ENCODE measurements at places on chromosomes 16 and 17.

- no peak for DNase-seq
These were observed 61.9 kb downstream of the ZFHX3 start for GRCh38 chr16:72985995-72986394.

- no peak for DNase-seq
These were observed 72.6 kb upstream of the CNEP1R1 start for GRCh38 chr16:49952386-49952785.

DNA sequence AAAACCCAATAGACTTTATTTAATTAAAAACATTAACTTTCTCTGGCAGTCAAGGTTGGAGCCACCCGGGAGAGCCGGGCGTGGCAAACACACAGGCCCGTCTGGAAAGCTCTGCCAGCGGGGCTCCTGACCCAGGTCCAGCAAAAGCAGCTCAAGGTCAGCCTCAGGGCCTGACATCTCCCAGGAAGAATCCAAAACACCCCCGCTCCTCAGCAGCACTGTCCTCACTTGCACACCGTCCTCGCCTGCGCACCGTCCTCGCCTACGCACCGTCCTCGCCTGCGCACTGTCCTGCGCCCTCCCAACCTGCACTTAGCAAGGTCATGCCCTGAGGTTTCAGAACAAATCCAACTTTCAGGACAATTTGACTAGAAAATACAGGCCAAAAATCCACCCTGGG, 31.4 kb upstream of the RPTOR start:
- no peak for DNase-seq

DNA sequence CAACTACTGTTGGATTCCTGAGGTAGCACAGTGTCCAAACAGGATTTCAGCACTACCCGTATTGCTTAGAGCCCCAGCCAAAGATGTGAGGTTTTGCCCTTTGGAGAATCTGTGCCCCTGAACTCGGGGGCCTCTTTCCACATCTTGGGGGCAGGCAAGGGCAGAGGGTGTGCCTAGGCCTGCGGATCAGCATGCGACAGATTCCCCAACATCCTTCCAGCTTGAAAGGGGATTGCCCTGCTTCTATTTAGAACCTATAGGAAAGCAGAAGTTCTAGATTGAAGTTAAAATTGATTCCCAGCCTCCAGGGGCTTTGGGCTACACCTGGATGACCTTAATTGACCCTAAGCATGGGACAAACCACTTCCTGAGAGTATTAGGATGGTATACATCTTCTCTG, 19.6 kb downstream of the NOD2 start:
- no peak for DNase-seq

- DNase-seq = no peak
These were observed 222.9 kb downstream of the PRKCA start for GRCh38 chr17:66525338-66525737.

GRCh38 chr17:36900160-36900512, 37.1 kb upstream of the LHX1 start:
- no peak for DNase-seq

DNA sequence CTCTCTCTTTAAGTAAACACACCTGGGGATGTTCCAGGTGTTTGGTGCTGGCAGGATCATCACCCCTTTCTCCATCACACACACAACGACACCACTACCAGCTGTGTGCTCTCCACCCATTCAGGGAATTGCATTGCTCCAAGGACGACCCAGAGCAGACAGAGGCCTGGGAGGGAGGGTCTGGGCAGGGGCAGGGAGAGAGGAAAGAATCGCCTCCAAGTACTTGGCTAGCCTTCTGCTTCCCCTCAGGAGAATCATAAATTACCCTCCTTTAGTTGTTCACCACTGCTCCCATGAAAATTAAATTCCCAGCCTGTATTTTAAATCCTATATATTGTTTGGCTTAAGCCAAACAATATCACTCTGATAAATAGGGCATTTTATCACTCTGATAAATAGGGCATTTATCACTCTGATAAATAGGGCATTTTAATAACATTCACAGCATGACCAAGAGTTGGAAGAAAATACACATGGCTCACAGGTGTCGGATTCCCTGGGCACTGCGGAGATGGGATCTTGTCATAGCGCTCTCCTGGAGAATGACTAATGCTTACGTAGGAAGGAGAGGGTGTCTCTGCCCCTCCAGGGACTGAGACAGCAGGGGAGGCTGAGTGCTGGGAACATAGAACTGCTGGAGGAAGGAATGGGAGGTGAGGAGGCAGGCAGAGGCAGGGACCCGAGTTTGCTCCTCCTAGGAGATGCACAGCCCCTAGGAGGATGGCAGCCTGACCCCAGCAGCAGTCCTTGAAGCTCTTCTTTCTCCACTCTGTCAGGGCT, 673.6 kb downstream of the HS3ST4 start:
- no peak for DNase-seq

DNA sequence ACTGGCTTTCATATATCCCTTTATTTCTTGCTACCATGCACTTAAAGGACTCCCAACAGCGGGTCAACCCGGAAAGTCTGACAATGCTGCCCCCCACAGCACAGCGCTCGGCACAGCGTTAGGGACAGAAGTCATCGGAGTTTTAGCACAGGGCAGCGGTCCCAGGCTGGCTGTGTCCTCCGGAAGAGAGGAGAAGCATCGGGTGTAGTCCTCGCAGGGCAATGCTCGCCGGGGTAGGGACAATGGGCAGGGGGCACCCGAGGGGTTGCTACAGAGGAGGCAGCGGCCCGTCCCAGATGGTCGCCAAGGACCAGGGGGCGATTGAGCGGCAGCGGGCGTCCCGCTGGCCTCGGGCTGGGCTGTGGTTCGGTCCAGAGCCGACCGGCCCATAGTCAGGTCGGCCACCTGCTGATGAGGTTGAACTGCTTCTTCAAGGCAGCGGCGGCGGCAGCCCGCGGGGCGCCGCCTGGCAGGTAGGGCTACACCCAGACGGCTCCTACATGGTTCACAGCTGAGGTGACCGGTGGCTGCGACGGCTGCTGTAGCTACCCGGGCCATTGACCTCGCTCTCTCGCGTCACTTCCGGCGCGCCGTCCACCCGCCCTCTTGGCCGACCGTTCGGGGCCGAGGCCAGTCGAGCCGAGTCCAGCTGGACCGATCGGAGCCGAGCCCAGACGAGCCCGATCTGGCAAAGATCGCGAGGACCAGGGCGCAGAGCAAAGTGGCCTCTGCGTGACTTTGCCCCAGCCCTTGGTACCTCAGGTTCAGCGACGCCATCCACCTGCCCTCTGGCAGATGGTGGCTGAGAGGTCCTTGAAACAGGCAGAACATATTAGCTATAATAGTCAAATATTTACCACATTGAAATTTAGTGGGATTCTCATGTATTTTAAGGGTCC, 4.7 kb upstream of the LCMT1 start:
- no peak for DNase-seq

GRCh38 chr17:80427366-80428282, 12.7 kb downstream of the ENDOV start:
- no peak for DNase-seq

GRCh38 chr17:307741-308507, 44.7 kb downstream of the RPH3AL start:
- no peak for DNase-seq

GRCh38 chr17:41695954-41696757, 7.5 kb downstream of the EIF1 start:
- peak; percentile 50 for DNase-seq

- no peak for DNase-seq
These were observed 17.3 kb downstream of the SOCS3 start for GRCh38 chr17:78342449-78343186.

GRCh38 chr16:19346335-19346922, 60.9 kb downstream of the CLEC19A start:
- no peak for DNase-seq

GRCh38 chr16:58654560-58655214, 25.1 kb upstream of the CNOT1 start:
- no peak for DNase-seq

- DNase-seq = peak; percentile 29
These were observed at the start of the genes CIAPIN1 and COQ9 for GRCh38 chr16:57447186-57447962. TSS of gene CIAPIN1 (minus strand) at chr16:57447385. CDS start at chr16:57440928, 6,457 bp downstream. TSS of gene COQ9 (plus strand) at chr16:57447479. CDS start at chr16:57447506, 27 bp downstream.

DNA sequence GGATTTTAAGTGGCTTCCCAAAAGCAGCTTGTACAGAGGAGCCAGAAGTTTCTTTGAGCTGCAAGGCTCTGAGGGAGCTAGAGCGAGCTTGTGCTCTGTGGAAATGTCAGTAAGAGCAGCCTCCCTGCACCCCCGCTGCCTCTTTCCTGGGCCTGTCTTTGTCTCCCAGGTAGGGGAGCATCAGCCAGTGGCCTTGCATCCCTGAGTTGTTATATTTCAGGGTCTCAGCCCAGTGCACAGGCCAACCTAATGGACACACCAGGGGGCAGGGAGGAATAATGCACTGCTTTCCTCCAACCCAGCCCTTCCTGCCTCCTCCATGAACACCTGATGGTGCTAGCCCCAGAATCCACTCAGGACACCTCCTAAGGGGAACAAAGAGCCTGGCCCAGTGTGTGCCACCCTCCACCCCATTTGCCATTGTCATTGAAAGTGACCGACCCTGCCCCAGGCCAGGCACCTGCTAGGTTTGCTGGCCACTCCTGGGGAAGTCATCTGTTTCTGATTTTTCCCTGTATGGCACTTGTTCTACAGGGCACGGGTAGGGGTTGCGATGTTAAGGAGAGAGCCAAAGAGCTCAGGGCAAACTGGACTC, 6.3 kb downstream of the TPPP3 start:
- no peak for DNase-seq

DNA sequence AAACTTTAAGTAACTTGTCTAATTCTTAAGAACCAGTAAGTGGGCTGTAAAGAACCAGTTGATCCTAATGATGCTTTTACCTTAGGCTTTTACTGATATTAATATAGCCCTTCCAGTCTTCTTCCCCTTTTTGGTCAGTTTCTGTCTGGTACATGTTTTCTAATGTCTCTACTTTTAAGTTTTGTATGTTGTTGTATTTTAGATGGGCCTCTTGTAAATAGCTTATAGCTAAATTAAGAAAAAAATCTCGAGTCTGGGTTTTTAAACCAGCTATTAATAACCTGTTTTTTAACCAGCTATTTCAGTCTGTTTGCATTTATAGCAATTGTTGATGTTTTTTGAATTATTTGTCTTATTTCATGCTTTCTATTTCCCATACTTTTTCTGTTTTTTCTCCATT, 79.0 kb downstream of the PITPNC1 start:
- no peak for DNase-seq

DNA sequence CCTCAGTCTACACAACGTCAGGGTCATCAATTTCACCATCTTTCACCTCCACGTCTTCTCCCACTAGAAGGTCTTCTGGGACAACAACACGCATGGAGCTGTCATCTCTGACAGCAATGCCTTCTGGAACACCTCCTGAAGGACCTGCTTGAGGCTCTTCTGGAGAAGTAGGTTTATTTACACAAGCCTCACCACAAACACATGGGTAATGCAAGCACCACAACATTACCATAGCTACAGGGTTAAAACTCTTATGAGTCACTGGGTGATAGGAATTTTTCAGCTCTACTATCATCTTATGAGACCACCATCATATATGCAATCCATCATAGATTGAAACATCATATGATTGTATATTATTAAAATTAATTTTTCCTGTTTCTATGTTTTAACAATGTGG, 215.4 kb downstream of the CHD9NB start:
- no peak for DNase-seq

DNA sequence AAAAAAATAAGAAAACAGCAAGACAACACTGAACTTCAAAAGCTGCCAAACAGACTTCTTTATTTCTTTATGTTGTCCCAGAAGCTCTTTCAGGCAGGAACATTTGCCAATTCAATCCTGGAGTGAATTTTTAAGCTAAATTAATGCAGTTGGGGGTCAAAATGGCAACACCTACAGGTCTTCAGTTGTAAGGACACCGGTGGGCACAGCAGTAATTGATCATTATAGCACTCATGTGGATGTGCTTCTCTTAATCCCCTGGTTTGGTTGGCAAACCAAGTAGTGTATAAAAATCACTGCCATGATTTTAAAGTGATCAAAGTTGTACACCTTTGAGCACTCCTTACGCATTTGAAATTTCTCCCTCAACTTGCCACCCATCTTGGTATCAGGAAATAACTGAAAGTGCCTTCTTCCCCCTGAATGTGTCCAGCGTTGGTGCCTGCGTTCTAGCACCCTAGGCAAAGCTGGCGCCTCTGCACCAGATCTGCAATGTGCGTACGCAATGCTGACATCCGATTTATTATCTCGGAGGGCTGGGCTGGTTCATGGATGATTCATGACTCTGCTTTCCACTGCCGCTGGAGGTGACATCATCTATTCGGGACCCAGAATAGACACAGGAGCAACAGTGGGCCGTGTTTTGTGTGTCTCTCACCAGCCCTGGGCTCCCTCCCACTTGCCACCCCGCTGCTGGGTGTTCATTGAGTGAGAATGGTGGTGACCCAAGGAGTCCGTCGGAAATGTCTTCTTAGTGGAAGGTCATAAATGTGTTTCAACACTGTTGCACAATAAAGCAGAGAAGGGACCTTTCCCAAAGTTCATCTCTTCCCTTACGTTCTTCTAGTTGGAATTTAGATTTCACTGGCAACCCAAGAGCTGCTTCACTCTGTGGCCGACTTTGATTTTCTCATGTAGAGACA, 203.4 kb downstream of the CCDC182 start:
- DNase-seq = no peak

DNA sequence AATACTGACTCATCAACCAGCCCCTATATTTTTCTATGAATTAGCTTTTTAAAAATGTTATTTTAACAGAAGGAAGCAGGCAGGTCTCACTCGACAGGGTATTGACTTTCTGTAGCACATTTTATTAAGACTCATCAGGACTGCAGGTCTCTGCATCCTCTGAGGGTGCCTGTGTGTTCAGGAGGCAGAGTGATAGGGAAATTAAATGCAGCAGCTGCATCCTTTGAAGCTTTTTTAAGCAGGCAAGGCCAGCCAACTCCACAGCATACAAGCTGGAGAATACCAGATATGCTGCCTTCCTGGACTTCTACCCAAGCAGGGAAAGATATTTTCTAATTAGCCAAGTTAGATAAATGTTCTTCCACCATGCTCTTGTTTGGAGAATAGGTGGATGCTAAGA, 124.9 kb downstream of the WSCD1 start:
- no peak for DNase-seq

DNA sequence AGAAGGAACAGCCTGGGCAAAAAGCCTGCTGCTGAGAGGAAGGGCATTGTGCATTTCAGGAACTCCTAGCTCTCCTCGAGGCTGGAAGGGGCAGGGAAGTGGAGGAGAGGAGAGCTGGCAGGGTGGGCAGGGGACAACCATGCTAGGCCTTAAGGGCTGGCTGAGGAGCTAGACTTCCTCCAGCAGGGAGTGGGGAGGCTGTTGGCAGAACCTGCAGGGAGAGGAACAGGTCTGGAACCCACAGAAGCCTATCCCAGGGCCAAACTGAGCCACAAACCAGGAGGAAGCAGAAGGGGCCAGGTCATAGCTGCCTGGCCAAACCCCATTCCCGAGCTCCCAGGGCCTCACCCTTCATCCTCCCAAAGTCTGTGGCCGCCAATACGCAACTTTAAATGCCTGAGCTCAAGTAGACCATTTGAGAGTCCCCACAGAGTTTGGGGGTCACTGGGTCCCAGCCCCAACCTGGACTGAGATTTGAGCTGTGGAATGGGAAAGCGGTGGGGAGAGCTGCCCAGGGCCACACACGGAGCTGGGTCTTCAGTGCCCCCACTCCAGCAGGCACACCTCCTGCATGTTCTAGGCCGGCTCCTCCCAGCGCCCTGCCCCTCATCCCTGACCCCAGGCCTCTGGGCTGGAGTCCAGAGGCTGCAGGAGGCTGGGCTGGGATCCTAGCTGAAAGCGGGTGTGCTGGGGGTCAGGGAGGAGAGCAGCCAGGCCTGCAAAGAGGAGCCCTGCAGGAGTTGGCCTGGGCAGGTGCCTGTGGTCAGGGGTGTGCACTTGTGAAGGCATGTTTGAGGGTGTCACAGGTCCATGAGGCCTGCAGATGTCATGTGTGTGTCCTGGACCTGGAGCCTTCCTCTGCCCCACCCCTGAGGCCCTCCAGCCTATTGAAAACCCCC, 4.5 kb downstream of the CDH5 start:
- DNase-seq = no peak
